K562 (cell line): ENCODE measurements at places on chromosomes 6 and 20. TPM values are rescaled to one million over a fixed set of nuclear protein-coding genes. Genes with fewer than 3 reads are reported as not detected.

DNA sequence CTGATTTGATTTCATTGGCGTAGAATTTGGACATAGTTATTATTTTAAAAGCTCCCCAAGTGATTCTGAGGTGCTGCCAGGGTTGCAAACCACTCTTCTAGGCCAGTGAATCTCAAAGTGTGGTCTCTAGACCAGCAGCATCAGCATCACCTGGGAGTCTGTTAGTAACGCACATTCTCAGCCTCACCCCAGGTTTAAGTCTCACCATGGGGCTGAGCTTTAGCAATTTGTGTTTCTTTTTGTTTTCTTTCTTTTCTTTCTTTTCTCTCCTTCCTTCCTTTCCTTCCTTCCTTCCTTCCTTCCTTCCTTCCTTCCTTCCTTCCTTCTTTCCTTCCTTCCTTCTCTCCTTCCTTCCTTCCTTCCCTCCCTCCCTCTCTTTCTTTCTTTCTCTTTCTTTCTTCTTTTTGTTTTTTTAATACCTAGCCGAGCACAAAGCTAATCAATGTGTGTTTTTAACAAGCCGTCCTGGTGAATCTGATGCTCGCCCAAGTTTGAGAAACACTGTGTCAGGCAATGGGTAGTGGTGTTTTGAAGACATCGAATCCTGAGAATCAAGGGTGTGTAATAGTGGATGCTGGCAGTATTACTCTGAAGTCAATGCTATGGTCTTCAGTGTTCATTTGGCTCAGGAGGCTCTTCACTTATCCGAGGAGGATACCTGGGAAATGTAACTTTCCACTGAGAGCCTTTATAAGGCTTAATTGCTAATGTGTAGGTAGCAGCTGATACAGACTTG lies 104.9 kb downstream of the SLX4IP start:
- H3K36me3 ChIP-seq, result no peaks in the 10 kb centered on the region
- H3K27ac ChIP-seq, result no peak overlapping the region
- no peaks in the 10 kb centered on the region for H3K27me3 ChIP-seq
- no peaks in the 10 kb centered on the region for H3K4me1 ChIP-seq
- H3K4me3 ChIP-seq, result no peak overlapping the region

DNA sequence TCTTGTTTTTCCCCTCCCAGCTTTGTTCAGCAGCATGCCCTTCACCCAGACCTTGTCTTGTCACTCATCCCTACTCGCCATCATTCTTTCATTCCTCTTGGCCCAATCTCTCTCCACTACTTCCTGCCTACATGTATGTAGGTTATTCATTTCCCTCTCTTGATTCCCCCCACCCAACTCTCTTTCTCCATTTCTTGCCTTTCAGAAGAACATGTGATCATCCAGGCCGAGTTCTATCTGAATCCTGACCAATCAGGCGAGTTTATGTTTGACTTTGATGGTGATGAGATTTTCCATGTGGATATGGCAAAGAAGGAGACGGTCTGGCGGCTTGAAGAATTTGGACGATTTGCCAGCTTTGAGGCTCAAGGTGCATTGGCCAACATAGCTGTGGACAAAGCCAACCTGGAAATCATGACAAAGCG lies 2.6 kb downstream of the HLA-DRA start:
- no peaks in the 10 kb centered on the region for H3K4me1 ChIP-seq
- no peak overlapping the region for H3K4me3 ChIP-seq
- DNase-seq, result no peak
- no peaks in the 10 kb centered on the region for H3K27me3 ChIP-seq
- H3K27ac ChIP-seq, result no peak overlapping the region

GRCh38 chr20:18712131-18712530 lies 101.5 kb upstream of the SCP2D1 start:
- no peaks in the 10 kb centered on the region for H3K36me3 ChIP-seq
- no peaks in the 10 kb centered on the region for H3K4me1 ChIP-seq
- no peak overlapping the region for H3K27ac ChIP-seq
- DNase-seq, result no peak
- no peak overlapping the region for H3K4me3 ChIP-seq

The RIMS4 gene
- 0.01 and 0.04 TPM in 2 replicates for polyA plus RNA-seq

DNA sequence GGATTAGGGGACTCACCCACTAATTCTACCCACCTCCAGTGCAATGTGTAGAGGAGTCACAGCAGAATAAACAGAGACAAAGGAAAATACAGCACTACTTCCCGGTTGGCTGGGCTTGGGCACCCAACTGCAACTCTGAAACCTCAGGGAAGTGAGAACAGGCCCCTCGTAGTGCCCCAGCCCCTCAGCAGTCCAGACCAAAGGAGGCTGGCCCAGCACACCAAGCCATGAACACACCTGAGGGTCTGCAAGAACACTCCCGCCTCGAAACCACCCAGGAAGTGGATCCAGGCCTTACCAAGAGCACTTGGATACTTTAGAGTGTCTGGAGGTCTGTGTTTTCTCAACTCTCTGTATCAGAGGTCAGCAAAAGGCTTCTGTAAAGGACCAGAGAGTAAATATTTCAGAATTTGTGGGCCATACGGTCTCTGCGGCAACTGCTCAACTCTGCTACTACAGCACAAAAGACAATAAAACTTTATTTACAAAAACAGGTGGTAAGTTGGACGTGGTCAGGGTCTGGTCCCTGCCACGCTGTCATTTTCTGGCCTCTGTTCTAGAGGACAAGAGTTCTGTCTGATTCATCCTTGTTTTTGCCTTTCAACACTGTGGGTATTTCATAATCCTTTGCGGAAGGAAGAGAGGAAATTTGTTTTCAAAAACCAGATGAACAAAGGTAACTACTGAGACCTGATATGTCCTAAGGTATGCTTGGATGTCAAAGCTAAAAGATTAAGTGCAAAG lies 154.6 kb downstream of the PTPRT start:
- no peaks in the 10 kb centered on the region for H3K27me3 ChIP-seq
- H3K4me1 ChIP-seq, result no peaks in the 10 kb centered on the region
- no peaks in the 10 kb centered on the region for H3K36me3 ChIP-seq
- no peak overlapping the region for H3K4me3 ChIP-seq
- H3K27ac ChIP-seq, result no peak overlapping the region
- DNase-seq, result no peak
